Pulmonary artery endothelial cell (primary cell): ENCODE measurements at places on chromosomes 6 and 20. TPM values are rescaled to one million over a fixed set of nuclear protein-coding genes. Genes with fewer than 3 reads are reported as not detected.

DNA sequence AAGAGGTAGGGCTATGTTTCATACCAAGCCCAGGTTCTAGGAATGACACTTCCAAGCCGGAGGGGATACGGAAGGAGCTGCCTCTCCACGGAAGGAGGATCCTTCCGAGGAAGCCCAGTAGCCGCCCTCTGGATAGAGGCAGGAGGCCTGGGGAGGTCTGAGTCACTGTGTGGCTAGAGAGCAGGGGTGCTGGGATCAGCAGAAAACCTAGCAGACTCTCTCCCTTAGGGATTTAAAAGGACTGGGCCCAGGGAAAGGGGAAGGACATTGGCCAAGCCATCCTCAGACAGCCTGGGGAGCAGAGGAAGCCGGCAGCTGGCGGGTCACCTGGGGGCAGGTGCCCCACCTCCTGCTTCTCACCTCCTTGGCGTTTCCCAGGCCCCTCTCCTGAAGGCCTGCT lies 36.6 kb upstream of the NFATC2 start:
- no peak for DNase-seq

KIAA0408 gene
- not detected in 2 replicates for total RNA-seq

GRCh38 chr6:4365686-4366085 lies 230.3 kb upstream of the ECI2 start:
- DNase-seq: no peak

- DNase-seq: no peak
These were observed 156.3 kb upstream of the RNF24 start for GRCh38 chr20:4171538-4172116.

DNA sequence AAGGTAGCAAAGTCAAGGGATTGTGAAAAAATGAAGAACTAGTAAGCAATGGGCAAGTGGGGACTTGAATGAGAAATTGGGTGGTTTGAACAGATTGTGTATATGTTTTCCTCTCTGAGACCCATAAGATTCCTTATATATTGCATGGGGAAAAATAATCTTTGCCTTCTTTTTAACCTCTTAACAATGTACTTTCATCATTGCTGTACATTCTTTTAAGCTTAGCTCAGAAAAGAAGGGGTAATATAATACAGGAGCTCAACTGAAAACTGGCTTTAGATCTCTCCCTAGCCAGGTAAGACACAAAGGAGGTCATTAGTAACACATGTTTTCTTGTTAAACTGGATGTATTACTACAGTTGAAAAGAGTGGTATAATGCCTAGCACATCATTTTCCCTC lies 287.2 kb downstream of the RNF144B start:
- no peak for DNase-seq

DNA sequence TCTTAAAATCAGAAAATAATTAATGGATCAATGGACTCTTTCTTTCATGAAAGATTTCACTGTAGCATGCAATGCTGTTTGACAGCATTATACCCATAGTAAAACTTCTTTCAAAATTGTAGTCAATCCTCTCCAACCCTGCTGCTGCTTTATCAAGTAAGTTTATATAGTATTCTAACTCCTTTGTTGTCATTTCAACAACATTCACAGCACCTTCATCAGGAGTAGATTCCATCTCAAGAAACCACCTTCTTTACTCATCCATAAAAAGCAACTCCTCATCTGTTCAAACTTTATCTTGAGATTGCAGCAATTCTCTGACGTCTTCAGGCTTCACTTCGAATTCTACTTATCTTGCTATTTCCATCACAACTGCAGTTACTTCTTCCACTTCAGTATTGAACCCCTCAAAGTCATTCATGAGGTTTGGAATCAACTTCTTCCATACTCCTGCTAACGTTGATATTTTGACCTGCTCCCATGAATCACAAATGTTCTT lies 26.4 kb upstream of the BACH2 start:
- no peak for DNase-seq
